Kidney glomerular epithelial cell (primary cell): ENCODE measurements at places on chromosomes 1 and 21.
A peak's percentile ranks its signal among the peaks of the same experiment; 100 is the strongest.

- DNase-seq, result no peak
These were observed 3.7 kb upstream of the SDE2 start for GRCh38 chr1:226002667-226003501.

- no peak for DNase-seq
These were observed 57.2 kb downstream of the AKT3 start for GRCh38 chr1:243792891-243793290.

- DNase-seq, result no peak
These were observed 59.7 kb downstream of the ERICH3 start for GRCh38 chr1:74613894-74614293.

GRCh38 chr1:11099310-11100148 is at the start of gene EXOSC10:
Gene EXOSC10 (minus strand): TSS chr1:11099869. CDS start chr1:11099831, 38 bp downstream.
- peak; percentile 72 for DNase-seq

- DNase-seq, result no peak
These were observed 43.0 kb upstream of the EGLN1 start for GRCh38 chr1:231465051-231465450.

- DNase-seq, result no peak
These were observed 67.1 kb downstream of the CENPF start for GRCh38 chr1:214670098-214670497.
